ENCODE measurements at places on chromosomes 7 and 10.

- DNase-seq, result no peak
Measured at GRCh38 chr10:34168439-34168838, 646.7 kb downstream of the PARD3 start.

DNA sequence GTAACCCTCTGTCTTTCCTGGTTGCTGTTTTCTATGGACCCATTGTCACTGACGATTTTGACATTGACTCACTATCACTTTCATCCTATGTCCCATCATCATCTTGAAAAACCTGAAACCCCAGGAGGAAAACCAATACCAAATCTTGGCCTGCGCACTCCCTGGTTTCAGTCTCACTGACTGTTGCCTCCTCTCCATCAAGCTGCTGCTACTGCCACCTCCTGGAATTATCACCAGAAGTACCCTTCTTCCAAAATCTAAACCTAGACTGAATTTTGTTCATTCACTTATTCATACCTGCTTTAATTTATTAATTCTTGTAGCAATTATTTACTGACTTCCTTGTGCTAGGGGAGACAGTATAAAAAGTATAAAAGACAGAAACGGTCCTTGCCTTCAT is 44.5 kb upstream of the ACBD5 start:
- DNase-seq, result no peak

GRCh38 chr7:157016024-157016351 is 5.5 kb upstream of the MNX1 start:
- no peak for DNase-seq

DNA sequence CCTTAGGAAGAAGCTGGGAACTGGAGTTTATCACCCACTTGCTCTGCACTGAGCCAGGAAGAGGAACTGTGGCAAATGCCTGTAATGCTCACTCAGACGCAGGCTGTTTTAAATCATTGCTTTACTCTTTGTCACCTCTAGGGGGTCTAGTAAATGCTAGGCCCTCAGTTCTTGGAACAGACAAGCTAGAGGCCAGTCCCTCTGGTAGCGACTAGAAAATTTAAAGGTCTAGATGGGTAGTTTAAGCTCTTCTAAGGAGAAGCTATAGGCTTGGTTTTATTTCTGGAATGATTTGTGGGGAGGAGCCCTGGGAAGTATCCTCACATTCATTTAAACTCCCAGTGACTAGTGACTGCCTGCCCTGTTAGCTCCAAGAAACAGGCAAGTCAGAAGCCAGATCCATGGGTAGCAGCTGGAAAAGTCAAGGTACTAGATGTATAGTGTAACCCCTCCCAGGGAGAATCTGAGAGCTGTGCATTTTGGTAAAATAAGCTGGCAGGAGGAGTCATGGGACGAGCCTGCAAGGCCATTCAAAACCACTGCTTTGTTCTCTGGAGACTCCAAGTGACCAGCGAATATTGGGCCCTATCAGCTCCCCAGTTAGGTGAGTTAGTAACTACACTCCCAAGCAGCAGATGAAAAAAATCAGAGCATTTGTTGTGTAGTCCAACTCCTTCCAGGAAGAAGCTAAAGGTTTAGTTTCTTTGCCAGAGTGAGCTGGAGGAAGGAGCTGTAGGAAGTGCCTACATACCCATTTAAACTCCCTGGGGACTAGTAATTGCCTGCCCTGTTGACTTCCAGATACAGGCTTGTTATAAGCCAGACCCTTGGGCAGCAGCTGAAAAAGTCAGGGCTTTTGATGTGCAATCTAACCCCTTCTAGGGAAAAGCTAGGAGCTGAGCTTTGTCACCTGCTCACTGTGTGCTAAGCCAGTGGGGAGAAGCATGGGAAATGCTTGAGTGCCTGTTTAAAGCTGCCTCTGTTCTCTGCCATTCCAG is 68.9 kb downstream of the DYNC1I1 start:
- no peak for DNase-seq

DNA sequence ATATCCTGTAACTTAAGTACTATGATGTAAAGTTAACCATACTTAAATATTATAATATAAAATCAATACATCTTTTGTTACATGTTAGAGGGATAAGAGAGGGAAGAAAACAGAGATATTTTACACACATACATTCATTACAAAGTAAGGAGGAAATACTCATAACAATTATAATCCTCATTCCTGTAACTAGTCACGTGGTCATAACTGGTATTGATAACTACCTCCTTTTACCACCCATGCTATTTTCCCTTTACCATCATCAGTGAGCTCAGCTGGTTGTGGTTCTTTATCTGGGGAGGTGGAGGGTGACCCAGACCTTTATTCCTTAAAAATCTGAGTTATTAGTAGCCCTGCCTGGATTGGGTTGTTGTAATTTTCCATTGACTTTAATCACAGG is 8.3 kb downstream of the GIMAP8 start:
- DNase-seq, result no peak

DNA sequence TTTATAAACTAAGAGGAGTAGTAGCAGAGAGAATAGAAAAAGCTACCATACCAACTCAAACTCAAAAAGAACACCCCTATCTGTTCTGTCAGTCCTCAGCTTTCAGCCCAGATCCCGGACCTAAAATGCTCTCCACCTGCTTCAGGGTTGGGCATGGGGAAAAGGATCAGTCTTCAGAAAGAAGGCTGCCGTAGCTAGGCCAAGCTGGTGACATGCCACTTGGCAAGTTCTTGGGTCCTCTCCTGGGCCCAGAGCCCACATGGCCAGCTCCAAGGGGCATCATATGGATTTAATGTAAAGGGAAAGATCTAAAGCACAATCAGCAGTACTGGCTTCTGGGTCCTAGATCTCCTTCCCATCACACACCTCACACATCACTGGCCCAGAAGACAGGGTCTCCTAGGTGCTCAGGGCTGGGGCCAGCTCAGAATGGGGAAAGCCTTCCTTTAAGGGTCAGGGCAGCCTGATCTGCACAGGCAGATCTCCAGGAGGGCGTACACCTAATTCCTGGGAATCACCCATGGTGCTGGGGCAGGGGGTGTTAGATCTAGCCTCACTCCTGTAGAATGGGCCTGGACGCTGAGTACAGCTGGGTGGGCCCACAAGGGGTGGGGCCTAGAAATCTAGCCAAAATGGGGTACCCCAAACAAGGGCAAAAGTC is 2.5 kb downstream of the VAX1 start:
- no peak for DNase-seq

GRCh38 chr10:132547421-132547861 is 9.9 kb downstream of the INPP5A start:
- DNase-seq, result no peak

- no peak for DNase-seq
Measured at GRCh38 chr7:74606101-74606908, 51.2 kb upstream of the GTF2I start.

DNA sequence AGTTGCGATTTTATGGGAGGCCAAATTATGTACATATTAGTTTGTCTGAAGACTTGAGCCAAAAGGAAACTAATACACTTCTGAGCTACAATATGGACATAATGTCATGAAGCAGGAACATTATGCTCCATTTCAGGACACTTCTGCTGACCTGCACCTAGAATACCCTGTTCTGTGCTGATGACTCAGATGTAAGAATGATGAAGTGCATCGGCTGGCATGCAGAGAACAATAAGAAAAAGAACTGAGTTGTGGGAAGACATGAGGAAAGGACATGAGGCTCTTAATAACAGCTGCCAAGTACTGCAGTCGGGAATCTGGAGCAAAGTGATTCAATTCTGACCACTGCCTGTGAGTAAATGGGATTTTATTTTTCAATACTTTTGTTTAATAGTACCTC is 192.9 kb upstream of the VSTM2A start:
- DNase-seq, result no peak

- DNase-seq, result no peak
Measured at GRCh38 chr7:2944739-2945138, 98.9 kb downstream of the CARD11 start.

DNA sequence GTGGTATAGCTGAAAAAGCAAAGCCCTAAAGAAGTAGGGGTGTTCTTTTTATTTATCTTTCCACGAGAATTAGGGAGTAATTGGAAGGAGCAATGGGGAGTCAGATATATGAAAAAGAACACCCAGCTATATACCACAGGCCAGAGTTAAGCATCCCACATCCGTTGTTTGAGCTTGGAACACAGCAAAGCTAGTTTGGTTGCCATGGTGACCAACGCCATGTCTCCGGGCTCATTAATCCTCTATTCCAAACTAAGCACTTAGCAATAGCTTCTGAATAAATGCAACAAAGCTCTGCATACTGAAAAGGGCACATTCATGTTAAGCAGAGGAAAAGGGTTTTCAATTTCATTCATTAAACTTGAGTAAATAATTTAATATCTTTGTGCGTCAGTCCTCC is 23.5 kb downstream of the ASB4 start:
- DNase-seq, result peak; percentile 84

GRCh38 chr10:30284865-30285594 is 64.0 kb downstream of the MTPAP start:
- DNase-seq, result no peak

GRCh38 chr7:33707427-33707826 is 197.9 kb upstream of the BMPER start:
- DNase-seq, result no peak

GRCh38 chr10:24080207-24080606 is 128.7 kb upstream of the KIAA1217 start:
- DNase-seq, result no peak

GRCh38 chr7:151742713-151743480 is 134.0 kb downstream of the PRKAG2 start:
- no peak for DNase-seq

- DNase-seq, result no peak
Measured at GRCh38 chr7:74584160-74584954, 73.2 kb upstream of the GTF2I start.

- DNase-seq, result no peak
Measured at GRCh38 chr10:63114031-63114814, 18.9 kb upstream of the NRBF2 start.

- no peak for DNase-seq
Measured at GRCh38 chr10:5788969-5789368, 24.3 kb downstream of the GDI2 start.

- DNase-seq, result no peak
Measured at GRCh38 chr10:106566873-106567272, 597.6 kb downstream of the SORCS1 start.

- no peak for DNase-seq
Measured at GRCh38 chr10:8084799-8085198, 30.3 kb downstream of the GATA3 start.

GRCh38 chr10:1402816-1403507 is 334.4 kb downstream of the ADARB2 start:
- no peak for DNase-seq

- DNase-seq, result no peak
Measured at GRCh38 chr7:27031289-27032172, 64.3 kb downstream of the HOXA1 start.

GRCh38 chr10:77004917-77005564 is 632.6 kb downstream of the KCNMA1 start:
- DNase-seq, result peak; percentile 12

- DNase-seq, result no peak
Measured at GRCh38 chr10:72692744-72692993, 726 bp downstream of the MCU start.

- DNase-seq, result peak; percentile 30
Measured at GRCh38 chr7:148921189-148921588, 37.1 kb upstream of the EZH2 start.

DNA sequence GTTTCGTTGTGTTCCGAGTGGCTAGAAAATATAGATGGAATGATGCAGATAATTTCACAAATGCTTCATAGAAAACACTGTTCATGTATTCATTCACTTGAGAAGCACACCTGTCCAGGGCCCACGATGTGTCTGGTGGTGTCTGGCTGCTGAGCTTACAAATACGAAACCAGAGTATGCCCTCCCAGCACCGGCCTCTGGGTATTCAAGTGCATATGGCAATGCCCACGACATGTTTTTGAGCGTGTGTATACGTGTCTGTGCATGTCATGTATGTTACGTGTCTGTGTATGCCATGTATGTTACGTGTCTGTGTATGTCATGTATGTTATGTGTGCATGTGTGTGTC is 37.9 kb downstream of the IL2RA start:
- no peak for DNase-seq

DNA sequence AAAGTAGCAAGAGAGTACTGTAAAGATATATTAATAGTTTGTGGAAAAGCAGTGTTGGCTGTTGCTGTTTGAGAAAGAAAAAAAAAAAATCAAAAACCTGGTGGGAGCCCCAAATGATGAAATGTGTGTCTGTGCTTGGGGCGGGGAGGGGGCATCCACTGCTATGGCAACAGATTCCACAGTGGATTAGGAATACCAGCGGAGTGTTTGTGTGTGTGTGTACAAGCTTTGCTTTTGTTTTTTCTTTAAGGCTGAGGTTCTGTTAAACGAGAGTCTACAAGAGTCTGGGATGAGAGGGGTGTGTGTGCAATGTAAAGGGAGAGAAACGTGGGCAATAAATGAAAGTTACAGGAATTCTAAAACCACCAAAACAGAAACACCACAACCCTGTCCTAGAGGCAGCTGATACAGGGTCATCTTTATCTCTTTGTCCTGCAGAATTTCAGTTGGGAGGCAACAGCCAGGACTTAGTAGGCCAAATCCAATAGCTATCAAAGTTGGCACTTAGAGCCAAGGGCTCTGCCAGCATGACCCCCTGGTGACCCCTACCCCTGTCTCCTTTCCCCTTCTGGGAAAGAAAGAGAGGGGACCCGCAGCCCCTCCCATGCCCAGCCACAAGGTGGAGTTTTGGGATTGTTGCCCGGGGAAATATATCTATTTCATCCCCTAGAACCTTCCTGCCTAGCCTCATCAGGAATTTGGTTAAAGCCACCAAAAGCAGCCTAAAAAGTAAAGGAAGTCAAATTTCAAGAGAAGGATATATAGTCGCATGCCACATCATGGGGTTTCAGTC is 85.4 kb downstream of the OSBPL3 start:
- DNase-seq, result no peak

DNA sequence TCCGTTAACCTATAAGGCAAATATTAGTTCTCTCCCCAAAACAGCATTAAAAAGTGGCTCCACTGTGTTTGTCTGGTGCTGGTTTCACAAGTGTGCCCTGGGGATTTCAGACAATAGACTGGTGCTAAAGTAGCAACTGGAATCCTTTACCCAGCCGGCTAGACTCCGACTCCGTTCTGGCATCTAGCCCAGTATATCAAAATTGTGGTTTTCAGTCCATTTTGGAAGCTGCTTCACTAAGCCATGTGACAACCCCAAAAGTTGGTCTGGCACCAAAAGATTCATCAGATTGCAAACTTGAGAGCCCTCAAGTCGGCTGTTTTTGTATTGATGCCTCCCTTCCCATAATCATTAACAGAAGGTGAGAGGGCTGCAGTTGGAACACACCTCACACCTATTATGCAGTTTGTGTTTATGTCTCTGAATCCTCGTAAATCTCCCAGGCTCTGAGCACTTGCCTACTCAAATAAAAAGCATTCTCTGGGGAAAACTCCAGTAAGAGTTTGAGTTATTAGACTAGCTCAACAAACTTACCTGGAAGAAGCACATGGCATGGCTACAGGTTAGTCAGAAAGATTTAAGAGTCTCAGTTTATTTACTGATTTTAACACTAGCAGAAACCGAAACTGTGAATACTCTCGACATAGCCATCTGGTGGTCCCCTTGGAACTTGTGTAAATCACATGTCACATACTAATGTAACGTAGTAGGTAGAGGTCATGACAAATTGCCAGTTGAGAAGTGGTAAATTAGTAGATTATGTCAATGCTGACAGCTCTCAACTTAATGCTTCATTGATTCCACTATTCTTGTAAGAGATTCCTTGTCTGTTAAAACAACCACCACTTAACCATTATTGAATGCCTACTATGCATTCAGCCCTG is 14.8 kb upstream of the WNT16 start:
- DNase-seq, result peak; percentile 36

GRCh38 chr7:46006212-46006611 is 85.1 kb upstream of the IGFBP3 start:
- no peak for DNase-seq

GRCh38 chr7:1884583-1885350 is 214.7 kb downstream of the ELFN1 start:
- DNase-seq, result no peak

All from NCI-H2081 (cell line).